ENCODE measurements at places on chromosomes 2 and 18. TPM values are rescaled to one million over a fixed set of nuclear protein-coding genes. Genes with fewer than 3 reads are reported as not detected.

GRCh38 chr2:176516051-176516602, 246.9 kb downstream of the MTX2 start:
- no peak for DNase-seq
- H3K27ac ChIP-seq, result no peak overlapping the region
- H3K36me3 ChIP-seq, result no peaks in the 10 kb centered on the region
- H3K27me3 ChIP-seq, result no peaks in the 10 kb centered on the region

DNA sequence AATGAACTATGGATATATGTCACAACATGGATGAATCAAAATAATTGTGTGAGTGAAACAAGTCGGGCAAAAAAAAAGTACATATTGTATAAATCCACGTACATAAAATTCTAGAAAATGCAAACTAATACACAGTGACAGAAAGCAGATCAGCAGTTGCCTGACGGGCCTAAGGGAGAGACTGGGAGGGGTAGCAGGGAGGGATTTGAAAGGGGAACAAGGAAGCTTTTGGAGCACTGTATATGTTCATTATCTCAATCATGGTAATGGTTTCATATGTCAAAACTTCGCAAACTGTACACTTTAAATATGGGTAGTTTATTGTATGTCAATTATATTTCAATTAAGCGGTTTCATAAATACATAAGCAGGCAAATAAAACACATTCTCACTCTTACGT, 153.8 kb downstream of the ANKRD44 start:
- H3K27ac ChIP-seq, result no peak overlapping the region
- H3K4me3 ChIP-seq, result no peak overlapping the region
- H3K36me3 ChIP-seq, result no peaks in the 10 kb centered on the region
- no peaks in the 10 kb centered on the region for H3K4me1 ChIP-seq
- DNase-seq, result no peak

DNA sequence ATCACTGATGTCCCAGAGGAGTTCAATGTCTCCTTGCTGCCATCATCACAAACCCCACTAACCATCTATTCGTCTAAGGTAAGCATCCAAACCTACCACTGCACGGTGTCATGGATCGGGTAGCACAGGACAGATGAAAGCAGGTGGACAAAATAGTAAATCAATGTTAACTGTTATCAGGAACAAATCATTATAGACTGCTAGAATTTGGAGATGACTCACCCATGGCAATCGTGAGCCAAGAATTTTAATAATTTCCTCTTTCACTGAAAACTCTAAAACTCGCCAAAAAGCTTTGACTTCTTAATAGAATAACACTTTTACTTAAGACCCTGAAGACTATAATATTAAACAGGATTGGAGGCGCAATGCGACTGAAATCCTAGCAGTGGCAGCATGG, 33.7 kb upstream of the BZW1 start:
- H3K4me3 ChIP-seq, result no peak overlapping the region
- no peak for DNase-seq
- no peaks in the 10 kb centered on the region for H3K36me3 ChIP-seq

- H3K4me3 ChIP-seq, result no peak overlapping the region
- H3K4me1 ChIP-seq, result no peaks in the 10 kb centered on the region
- no peaks in the 10 kb centered on the region for H3K27me3 ChIP-seq
- no peak for DNase-seq
- H3K27ac ChIP-seq, result no peak overlapping the region
These were observed 170.7 kb downstream of the ADCYAP1 start for GRCh38 chr18:1075322-1075721.

DNA sequence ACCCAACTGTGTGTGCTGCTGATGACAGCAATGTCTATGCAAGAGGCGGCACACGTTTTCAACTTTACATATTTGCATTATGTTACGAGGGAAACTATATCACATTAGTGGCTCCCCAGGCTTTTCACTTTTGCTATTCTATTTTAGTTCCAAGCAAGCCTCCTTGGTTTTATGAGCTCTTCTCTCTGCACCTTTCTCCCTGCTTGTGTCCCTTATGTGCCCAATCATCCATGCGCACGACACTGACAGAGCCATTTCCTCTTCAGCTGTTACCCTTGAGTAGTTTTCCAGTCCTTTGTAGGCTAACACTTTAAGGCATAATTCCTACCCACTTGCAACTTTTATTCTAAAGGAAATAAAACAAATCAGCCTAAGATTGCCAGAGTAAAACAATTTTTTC, 154.3 kb downstream of the TCF4 start:
- H3K4me1 ChIP-seq, result peaks cover 9% of the 10 kb centered on the region
- H3K27ac ChIP-seq, result no peak overlapping the region
- H3K4me3 ChIP-seq, result no peak overlapping the region
- no peak for DNase-seq
- H3K36me3 ChIP-seq, result no peaks in the 10 kb centered on the region

DNA sequence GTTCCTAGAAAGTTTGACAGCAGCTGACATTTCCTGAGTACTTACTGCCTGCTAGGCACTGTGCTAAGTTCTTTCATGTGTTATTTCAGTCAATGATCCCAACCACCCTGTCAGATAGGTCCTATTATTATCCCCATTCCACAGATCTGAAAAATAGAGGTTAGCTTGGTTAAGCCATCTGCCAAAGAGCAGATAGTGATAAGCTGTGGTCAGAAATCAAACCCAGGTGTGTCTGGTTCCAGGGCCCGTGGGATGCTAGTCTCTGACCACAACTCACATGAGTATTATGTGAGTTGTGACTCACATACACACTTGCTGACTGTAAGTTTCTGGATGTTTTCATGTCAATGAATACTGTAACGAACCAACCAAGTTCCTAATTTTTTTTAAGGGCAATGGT, 132.0 kb upstream of the APCDD1 start:
- H3K4me3 ChIP-seq, result no peak overlapping the region
- no peaks in the 10 kb centered on the region for H3K36me3 ChIP-seq
- H3K27ac ChIP-seq, result no peak overlapping the region
- H3K4me1 ChIP-seq, result no peaks in the 10 kb centered on the region

The MRPL44 gene
- total RNA-seq, result 14.9 TPM

The SLC11A1 gene
- total RNA-seq, result 18.9 TPM

The RTP5 gene
- 0.16 TPM for total RNA-seq

The STPG4 gene
- 0.66 TPM for total RNA-seq

Data from sigmoid colon (tissue), 7 donors.